ENCODE measurements at places on chromosomes 1 and 21.

GRCh38 chr1:39102537-39103327 is 76.6 kb downstream of the NDUFS5 start:
- peak; percentile 98 for DNase-seq

GRCh38 chr1:232766241-232766890 is 38.9 kb upstream of the MAP10 start:
- DNase-seq, result no peak

DNA sequence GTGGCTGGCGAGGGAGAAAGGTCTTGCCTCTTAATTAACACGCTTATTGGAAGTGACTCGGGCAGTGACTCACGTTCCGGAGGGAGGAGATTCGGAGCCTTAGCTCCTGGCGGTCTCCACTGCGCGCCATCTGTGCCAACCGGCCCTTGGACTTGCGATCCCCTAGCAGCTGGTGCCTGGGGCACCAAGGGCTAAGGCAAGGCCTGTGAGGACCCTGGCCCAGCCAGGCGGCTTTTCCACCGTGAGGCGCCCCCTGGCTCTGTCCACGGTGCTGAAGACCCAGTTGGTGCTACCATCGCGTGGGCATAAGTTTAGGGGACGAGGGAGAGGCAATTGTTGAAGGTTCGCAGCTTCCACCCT is 1.3 kb upstream of the SYT6 start:
- no peak for DNase-seq

- DNase-seq, result no peak
Observed at GRCh38 chr21:25997788-25998611, 172.6 kb downstream of the APP start.

DNA sequence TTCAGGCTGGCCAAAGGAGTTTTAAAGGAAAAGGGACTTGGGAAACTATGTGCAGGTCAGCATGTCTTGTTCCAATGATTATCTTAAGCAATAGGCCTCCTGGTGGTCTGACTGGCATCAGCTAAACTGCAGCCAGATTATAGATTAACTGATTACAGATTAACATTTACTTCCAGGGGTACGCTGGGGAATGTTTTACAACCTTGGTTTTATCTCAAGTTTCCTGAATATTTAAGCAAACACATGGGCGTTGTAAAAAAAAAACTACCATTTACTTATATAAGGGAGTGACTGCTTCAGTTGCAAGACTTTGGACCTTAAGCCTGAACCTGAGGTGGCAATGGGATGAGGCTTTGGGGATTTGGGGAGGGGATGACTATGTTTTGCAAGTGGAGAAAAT is 600.6 kb upstream of the B3GALT2 start:
- no peak for DNase-seq

- no peak for DNase-seq
Observed at GRCh38 chr1:219367496-219367895, 193.8 kb downstream of the LYPLAL1 start.

Measured in inflammatory macrophage (primary cell).